Activated CD4-positive, alpha-beta T cell treated with anti-CD3 and anti-CD28 coated beads for 4 hours (primary cell): ENCODE measurements at places on chromosomes 1 and 21.
A peak's percentile ranks its signal among the peaks of the same experiment; 100 is the strongest.

DNA sequence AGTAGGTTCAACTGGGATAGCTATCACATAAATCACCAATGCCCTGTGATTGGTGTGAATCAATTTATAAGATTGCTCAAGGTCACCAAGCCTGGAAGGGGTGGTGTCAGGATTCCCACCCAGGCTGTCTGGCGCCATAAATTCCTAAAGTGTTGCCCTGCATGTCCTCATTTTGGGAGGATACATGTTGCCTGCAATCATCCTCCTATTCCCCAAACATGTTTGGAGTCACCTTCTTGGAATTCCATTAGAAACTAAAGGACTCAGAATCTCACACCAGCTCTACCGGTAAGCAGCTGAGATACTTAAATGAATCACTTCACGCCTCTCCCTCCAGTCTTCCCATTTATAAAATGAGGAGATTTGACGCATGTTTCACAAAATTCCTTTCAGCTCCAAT, 54.1 kb upstream of the SLC45A1 start:
- no peak for DNase-seq

- peak; percentile 25 for DNase-seq
Measured at GRCh38 chr1:1205769-1206375, 520 bp downstream of the TNFRSF18 start.

- DNase-seq, result no peak
Measured at GRCh38 chr1:244573768-244574167, 79.2 kb upstream of the DESI2 start.

- DNase-seq, result no peak
Measured at GRCh38 chr1:65971547-65971946, 178.9 kb downstream of the PDE4B start.

- no peak for DNase-seq
Measured at GRCh38 chr1:17948594-17948993, 159.0 kb upstream of the IGSF21 start.

- no peak for DNase-seq
Measured at GRCh38 chr1:201406831-201407406, 7.8 kb upstream of the LAD1 start.

DNA sequence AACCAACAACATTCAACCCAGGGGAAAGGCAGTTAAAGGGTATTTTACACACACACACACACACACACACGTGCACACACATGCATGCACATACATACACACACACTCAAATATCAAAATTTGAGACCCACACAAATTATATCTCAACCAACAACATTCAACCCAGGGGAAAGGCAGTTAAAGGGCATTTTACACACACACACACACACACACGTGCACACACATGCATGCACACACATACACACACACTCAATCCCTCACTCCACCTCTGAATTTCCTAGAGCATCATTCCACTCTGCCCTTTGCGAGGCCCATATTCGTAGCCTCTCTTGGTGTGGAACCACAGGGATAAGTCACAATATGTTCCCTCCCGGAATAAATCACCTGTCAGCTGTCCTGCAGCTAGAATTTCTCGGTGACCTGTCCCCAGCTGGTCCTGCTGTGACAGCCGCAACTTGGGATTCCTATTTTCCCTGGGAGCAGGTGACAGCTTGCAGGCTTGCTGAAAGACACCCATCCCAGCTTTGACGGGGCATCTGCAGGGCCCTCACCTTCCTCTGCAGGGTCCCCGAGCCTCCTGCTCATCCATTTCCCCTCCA, 122.7 kb downstream of the PSMG1 start:
- no peak for DNase-seq

- no peak for DNase-seq
Measured at GRCh38 chr1:24103408-24103807, 8.5 kb downstream of the MYOM3 start.

GRCh38 chr1:15626269-15626950, 9.2 kb downstream of the DDI2 start:
- no peak for DNase-seq

DNA sequence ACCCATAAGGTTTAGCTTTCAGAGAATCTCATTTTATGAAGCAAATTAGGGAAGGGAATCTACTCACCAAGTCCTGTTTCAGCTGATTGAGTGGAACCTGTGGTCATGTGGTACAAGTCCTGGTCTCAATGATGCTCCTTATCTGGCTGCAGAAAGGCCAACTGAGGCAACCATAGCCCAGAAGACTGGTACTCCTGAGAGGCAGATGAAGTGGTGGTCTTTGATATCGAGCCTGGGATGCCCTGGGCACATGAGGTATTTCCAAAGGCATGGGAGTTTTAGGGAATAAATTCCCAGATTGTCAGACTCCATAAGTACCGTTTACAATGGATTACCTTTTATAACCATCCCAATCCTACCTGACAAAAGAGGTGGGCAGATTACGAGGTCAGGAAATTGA, 3.3 kb downstream of the MX1 start:
- no peak for DNase-seq

- no peak for DNase-seq
Measured at GRCh38 chr1:59198564-59198963, 98.3 kb upstream of the FGGY start.

DNA sequence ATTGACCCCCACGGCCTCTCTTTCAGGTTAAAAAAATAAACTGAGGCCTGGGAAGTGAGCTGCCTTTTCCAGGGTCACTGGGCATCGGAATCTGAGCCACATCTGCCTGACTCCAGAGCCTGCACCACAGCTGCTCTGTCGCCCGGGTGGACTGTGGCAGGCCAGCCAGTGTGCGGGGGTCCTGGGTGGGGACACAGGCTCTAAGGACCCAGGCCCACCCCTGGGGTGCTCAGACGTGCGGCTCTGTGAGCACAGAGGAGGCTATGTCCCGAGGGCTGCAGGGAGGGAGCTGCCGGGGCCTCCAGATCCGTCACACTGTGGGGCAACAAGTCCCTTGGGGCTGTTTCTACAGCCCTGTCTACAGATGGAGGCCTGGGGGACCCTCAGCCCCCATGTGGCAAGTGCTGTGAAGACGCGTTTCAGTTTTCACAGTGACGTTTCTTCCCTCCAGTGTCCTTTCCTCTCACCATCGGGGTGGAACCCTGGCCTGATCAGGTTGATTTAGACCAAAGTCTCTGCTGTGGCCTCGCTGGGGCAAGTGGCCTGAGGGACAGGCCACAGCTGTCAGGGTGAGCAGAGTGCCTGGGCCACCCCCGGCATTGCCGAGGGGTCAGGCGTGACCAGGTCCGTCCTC, 39.2 kb upstream of the ACTRT2 start:
- no peak for DNase-seq

DNA sequence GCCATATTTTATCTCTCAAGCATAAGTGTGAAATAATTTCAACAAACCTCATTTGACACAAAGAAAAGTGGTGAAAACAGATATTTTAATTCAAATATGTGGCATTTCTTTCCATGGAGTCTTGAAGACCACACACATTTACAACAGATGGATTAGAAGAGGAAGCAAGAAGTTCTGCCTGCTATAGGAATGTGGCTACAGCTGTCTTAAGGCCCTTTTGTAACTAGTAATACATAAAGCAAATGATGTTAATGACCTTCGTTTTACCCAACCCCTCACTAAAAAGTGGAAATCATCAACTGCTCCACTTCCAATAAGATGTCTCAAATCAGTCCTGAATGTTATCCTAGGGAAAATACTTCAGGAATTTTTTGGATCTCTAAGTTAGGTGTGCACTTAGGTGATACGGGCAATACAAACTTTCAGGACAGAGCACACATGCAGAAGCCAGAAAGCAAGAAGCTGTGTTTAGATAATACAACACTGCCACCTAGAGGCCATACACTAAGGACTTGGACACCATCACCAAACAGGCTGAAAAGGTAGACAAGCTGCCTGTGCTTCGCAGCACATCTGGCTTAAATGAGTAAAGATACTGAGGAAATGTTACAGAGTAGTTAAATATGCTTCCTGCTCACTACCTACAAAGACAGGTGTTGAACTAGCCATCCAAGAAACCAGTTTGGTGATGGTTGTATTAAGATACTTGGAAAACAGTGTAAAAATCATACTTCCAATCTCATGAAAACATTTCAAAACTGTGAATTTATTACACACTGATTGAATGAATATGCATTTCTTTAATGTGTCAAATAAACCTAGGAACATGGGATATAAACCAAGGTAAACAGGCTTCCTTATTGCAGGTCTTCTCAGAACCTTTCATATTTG, 24.4 kb downstream of the RRAGC start:
- peak; percentile 61 for DNase-seq

GRCh38 chr1:3049164-3049563, 19.8 kb upstream of the PRDM16 start:
- no peak for DNase-seq

DNA sequence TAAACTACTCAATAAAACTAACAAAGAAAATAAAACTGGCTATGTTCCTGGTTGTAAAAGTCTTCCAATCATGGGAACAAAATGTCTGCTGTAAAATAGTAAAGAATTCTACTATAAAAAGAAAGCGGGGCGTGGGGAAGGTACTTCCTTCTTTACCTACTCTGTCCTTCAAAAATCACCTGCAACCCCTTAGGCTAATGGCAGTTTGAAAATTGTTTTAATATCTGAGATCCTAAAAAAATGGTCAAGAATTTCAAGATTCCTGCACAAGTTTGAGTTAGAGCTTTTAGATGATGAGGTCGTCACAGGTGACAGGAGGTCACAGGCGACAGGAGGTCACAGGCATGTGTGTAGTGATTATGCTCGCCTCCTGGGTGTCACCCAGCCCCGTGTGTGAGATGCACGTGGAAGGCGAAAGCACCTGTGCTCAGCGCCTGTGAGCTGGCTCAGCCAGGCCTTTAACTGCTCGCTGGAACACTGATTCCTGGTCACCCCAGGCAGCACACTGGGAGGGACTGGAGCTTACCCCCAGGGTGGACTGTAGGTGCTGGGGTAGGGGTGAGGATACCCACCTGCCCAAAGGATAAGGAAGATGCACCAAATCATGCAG, 18.6 kb upstream of the TMPRSS2 start:
- DNase-seq, result no peak

DNA sequence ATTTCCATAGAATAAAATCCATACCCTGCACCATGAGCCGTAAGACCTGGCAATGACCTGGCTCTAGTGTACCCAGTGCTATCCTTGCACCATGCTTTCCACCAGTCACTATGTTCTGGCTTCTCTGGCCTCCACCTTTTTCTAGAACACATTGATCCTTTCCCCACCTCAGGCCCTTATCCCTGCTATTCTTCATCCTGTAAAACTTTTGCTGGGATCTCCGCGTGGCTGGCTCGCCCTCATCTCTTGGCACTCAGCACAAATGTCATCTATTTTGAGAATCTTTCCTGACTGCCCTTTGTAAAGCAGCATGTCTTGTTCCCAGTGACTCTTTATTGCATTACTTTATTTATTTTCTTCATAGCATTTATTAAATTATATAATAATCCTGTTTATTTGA, 169.8 kb upstream of the B3GALT2 start:
- no peak for DNase-seq

- DNase-seq, result no peak
Measured at GRCh38 chr1:116525440-116525839, 45.4 kb downstream of the CD58 start.

DNA sequence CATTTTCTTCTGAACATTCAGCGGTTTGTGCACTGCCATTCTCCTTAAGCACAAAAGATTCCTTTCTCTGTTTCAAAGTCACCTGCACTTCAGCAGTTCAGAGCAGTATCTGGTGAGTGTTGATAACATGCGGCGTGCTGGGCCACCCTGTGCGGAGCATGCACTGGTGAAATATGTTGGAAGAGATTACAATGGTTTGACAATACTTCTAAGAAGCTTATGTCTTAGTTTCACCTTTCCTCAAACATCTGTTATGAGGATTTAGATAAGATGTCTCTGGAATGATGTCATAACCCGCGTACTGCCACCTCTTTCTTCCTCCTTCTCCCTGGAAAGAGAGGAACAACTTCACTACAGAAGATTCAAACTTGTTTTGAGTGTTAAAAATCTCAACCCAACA, 650.3 kb downstream of the AJAP1 start:
- DNase-seq, result no peak
